ENCODE measurements at places on chromosomes 6 and 20. TPM values are rescaled to one million over a fixed set of nuclear protein-coding genes. Genes with fewer than 3 reads are reported as not detected.

Gene PRPH2
- total RNA-seq = not detected

Gene ADGRF5
- 0.17 TPM for total RNA-seq

Gene TFAP2A
- 24.3 TPM for total RNA-seq

Gene NEURL2
- total RNA-seq = 0.96 TPM

Gene PDE7B
- 0.61 TPM for total RNA-seq

Gene AVP
- not detected for total RNA-seq

Gene LGSN
- 0.30 TPM for total RNA-seq

Gene COL9A3
- total RNA-seq = 29.7 TPM

Gene PPP1R3G
- total RNA-seq = 0.27 TPM

Gene PDE10A
- 0.37 TPM for total RNA-seq

Gene FUT9
- total RNA-seq = not detected

Gene LSM2
- 89.7 TPM for total RNA-seq
